CD8-positive, alpha-beta memory T cell (primary cell): ENCODE measurements at places on chromosomes 3 and 15.

GRCh38 chr3:8665407-8665896 is 20.9 kb upstream of the SSUH2 start:
- H3K4me3 ChIP-seq = no peak overlapping the region
- DNase-seq = no peak
- no peaks in the 10 kb centered on the region for H3K4me1 ChIP-seq
- no peaks in the 10 kb centered on the region for H3K27me3 ChIP-seq
- no peak overlapping the region for H3K27ac ChIP-seq

- no peaks in the 10 kb centered on the region for H3K4me1 ChIP-seq
- peaks cover 9% of the 10 kb centered on the region for H3K27me3 ChIP-seq
Measured at GRCh38 chr3:182637350-182638110, 155.8 kb upstream of the ATP11B start.

- H3K27me3 ChIP-seq = no peaks in the 10 kb centered on the region
- H3K4me1 ChIP-seq = no peaks in the 10 kb centered on the region
- H3K4me3 ChIP-seq = no peak overlapping the region
- H3K36me3 ChIP-seq = no peaks in the 10 kb centered on the region
- no peak overlapping the region for H3K27ac ChIP-seq
Measured at GRCh38 chr3:39193391-39193790, 996 bp upstream of the XIRP1 start.

GRCh38 chr15:64343841-64344240 is 12.1 kb downstream of the CSNK1G1 start:
- H3K36me3 ChIP-seq = no peaks in the 10 kb centered on the region
- H3K4me1 ChIP-seq = no peaks in the 10 kb centered on the region
- no peaks in the 10 kb centered on the region for H3K27me3 ChIP-seq
- H3K27ac ChIP-seq = no peak overlapping the region

GRCh38 chr3:95506174-95506573 is 1308.2 kb upstream of the EPHA6 start:
- H3K27me3 ChIP-seq = no peaks in the 10 kb centered on the region
- no peaks in the 10 kb centered on the region for H3K36me3 ChIP-seq

- peaks cover 41% of the 10 kb centered on the region for H3K4me1 ChIP-seq
- H3K27ac ChIP-seq = peak overlapping the region; percentile 87
- DNase-seq = no peak
- peak overlapping the region; percentile 90 for H3K4me3 ChIP-seq
- H3K27me3 ChIP-seq = no peaks in the 10 kb centered on the region
- no peaks in the 10 kb centered on the region for H3K36me3 ChIP-seq
Measured at GRCh38 chr3:100402256-100402655, 917 bp downstream of the LNP1 start.

DNA sequence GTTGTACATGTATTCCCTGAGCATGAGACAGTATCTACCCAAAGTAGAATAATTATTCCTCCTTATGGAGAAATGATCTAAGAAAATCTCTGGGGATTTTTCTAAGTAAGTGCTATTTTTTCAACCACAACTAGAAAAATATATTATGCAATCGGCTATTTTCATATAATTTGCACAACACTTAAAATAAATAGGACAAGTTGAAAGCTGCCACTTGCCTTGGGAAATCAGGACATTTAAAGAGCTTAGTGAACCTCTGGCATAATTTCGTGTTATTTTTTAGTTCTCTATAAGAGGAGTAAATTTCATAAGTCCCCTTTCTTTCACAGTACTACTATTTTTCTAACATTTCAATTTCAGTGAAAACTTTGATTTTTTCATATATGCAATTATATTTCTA is 672.1 kb downstream of the OTOL1 start:
- H3K27me3 ChIP-seq = no peaks in the 10 kb centered on the region
- no peak for DNase-seq
- H3K36me3 ChIP-seq = no peaks in the 10 kb centered on the region

DNA sequence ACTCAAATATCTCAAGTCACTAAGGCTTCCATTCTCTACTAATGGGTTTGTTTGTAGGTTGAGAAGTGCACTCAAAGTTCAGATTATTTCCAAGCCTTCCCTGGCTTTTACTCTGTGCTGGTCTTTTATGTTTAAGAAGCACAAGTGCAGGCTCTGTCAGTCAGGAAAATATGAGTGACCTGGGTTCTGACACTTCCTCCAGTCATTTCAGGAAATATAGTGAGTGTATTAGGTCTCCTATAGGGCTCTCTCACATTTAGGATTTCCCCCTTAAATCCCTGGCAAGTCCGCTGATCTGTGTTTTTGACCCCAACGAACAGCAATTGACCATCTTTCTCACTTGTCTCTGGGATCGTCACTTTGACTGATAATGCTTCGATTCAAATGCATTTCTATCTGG is 210.2 kb downstream of the ARPP21 start:
- DNase-seq = no peak
- no peak overlapping the region for H3K27ac ChIP-seq
- H3K27me3 ChIP-seq = no peaks in the 10 kb centered on the region
- H3K4me3 ChIP-seq = no peak overlapping the region
- H3K36me3 ChIP-seq = no peaks in the 10 kb centered on the region
- H3K4me1 ChIP-seq = no peaks in the 10 kb centered on the region

GRCh38 chr15:53390549-53390948 is 368.9 kb downstream of the WDR72 start:
- no peak overlapping the region for H3K4me3 ChIP-seq
- no peaks in the 10 kb centered on the region for H3K4me1 ChIP-seq
- H3K27ac ChIP-seq = no peak overlapping the region

DNA sequence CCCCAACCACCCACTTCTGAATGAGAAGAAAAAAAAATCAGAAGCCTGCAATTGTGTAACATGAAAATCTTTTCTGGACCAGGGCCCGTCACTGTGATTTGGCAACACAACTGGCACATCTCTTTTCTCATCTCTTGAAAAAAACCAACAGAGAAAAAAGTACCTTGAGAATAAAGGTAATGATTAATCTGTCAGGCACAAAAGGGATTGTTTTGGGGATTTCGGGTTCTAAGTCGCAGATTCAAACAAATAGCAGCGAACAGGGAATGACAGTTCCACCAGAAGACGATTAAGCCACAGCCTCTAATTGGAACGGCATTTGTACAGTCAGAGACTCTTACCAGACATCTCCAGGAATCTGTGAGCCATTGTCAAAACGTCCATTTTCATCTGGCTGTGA is at the start of gene AQP9:
Gene AQP9 (plus strand): TSS at position 276 of the 400 bp plus-strand sequence. CDS start 185 bp downstream, outside the sequence.
- H3K27ac ChIP-seq = no peak within 1 kb of the TSS
- H3K27me3 ChIP-seq = no peaks in the 10 kb centered on the region
- no peak within 1 kb of the TSS for H3K4me3 ChIP-seq
- DNase-seq = no peak
- H3K4me1 ChIP-seq = no peaks in the 10 kb centered on the region

DNA sequence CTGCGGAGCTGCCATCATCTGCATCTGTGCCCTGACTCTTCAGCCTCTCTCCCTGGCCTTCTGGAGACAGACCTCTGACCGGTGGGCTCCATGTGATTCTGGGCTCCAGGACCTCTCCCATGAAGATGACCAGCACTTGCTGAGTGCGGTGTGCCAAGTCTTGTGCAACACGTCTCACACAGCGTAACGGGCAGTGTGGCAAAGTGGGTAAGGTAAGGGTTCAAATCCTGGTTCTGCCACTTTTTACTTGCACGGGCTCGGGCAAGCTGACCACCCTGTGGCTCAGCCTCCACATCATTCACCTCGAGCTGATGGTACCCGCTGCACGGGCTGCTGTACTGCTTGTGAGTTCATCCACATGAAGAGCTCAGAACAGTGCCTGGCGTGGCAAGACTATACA is 6.5 kb upstream of the SYNM start:
- DNase-seq = no peak
- peaks cover 3% of the 10 kb centered on the region for H3K27me3 ChIP-seq
- H3K36me3 ChIP-seq = no peaks in the 10 kb centered on the region
- H3K27ac ChIP-seq = no peak overlapping the region
- H3K4me3 ChIP-seq = no peak overlapping the region
- no peaks in the 10 kb centered on the region for H3K4me1 ChIP-seq

DNA sequence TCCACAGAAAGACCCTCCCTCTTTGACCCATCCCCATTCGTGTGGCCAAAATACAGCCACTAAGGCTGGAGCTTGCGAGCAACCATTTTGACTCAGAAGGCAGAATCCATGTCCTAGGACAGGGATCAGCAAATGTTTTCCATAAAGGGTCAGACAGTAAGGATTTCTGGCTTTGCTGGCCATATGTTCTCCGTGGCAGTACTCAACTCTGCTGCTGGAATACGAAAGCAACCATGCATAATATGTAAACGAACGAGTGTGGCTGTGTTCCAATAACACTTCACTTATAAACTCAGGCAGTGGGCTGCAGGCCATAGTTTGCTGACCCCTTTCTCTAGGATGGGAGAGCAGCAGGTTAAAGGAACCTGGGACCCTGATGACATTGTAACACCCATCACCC is 77.6 kb upstream of the WNT5A start:
- H3K4me3 ChIP-seq = no peak overlapping the region
- DNase-seq = no peak
- no peaks in the 10 kb centered on the region for H3K36me3 ChIP-seq
- H3K27ac ChIP-seq = no peak overlapping the region
- no peaks in the 10 kb centered on the region for H3K27me3 ChIP-seq

GRCh38 chr15:67573194-67573593 is 30.7 kb downstream of the MAP2K5 start:
- H3K4me1 ChIP-seq = no peaks in the 10 kb centered on the region
- no peak overlapping the region for H3K4me3 ChIP-seq
- H3K36me3 ChIP-seq = no peaks in the 10 kb centered on the region
- H3K27ac ChIP-seq = no peak overlapping the region
- no peaks in the 10 kb centered on the region for H3K27me3 ChIP-seq
